ENCODE measurements at places on chromosomes 2 and 18.

DNA sequence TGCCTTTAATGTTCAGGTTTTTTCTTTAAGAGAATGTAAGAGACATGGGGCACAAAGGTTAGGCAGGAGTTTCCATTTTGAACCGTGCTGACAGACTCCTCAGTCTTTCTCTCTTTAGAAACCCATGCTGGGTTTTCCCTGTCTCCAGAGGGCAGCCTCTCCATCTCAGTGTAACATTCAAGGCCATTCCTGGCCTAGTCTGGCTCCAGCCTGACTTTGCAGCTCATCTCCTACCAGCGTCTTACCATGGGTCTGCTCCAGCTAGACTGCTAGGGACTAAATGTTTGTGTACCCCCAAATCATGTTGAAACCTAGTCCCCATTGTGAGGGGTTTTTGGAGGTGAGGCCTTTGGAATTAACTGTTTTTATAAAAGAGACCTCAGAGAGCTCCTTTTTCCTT is 9.8 kb upstream of the CLIP4 start:
- DNase-seq, result no peak

- peak; percentile 45 for DNase-seq
These were observed 251.5 kb upstream of the NXPH2 start for GRCh38 chr2:139031722-139032121.

- DNase-seq, result no peak
These were observed 34.8 kb upstream of the RFX8 start for GRCh38 chr2:101509499-101510284.

GRCh38 chr2:224022486-224022885 is 16.6 kb downstream of the SERPINE2 start:
- DNase-seq, result no peak

- DNase-seq, result no peak
These were observed 22.8 kb upstream of the PPP4R1 start for GRCh38 chr18:9637036-9637767.

DNA sequence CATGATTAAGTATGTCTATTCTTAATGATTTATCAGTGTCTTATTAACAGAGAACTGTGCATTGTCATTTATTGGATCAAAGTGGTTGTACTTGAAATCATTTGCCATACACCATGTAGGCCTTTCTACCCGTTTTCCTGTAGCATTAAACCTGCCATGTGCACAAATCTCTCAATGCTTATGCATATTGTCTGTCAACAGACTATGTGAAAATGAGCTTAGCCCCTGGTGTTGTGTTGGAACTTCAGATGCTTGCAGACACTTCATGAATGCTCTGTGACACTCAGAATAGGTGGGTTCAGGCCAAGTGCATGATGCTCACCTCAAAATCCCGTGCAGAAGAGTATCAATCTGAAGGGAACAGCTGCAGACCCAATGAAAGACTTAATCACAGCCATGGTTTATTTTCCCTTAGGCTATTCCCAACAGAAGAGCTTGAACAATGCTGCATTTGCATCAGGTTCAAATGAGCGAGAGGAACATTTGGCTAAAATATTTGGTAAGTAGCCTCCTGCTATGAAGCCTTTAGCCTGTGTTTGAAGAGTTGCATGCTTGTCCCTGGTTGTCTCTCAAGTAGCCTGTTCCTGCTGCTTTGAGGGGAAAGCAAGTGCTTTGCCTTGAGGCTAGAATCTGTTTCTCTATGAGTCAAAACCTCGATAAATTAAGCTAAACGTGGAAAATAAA is 6.1 kb downstream of the C2orf92 start:
- no peak for DNase-seq

DNA sequence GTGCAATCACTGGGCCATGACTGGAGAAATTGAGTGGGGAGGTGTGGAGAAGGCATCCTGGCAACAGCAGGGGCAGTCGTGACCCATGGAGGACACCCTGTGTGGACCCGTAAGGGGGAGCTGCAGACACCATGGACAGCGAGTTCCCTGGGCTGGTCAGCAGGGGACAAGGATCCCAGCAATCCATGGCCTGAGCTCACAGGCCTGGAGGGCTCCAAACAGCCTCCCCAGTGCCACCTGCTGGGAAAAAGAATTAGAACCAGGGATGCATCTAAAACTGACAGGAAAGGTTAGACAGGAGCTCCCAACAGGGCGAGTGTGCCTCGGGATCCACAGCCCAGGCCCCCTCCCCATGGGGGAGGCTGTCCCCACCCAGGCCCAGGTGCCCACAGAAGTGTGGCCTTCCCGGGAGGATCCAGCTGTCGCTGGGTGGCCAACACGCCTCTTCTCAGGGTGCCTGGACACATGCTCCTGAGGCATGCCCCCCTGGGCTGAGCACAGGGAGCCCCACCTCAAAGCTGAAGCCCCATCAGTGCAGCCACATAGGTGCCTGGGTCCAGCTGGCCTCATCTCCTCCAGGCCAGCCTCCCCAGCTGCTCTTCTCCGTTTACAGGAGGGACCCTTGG is 20.5 kb upstream of the KIF1A start:
- no peak for DNase-seq

- DNase-seq, result no peak
These were observed 184.6 kb downstream of the ST6GAL2 start for GRCh38 chr2:106701203-106702022.

DNA sequence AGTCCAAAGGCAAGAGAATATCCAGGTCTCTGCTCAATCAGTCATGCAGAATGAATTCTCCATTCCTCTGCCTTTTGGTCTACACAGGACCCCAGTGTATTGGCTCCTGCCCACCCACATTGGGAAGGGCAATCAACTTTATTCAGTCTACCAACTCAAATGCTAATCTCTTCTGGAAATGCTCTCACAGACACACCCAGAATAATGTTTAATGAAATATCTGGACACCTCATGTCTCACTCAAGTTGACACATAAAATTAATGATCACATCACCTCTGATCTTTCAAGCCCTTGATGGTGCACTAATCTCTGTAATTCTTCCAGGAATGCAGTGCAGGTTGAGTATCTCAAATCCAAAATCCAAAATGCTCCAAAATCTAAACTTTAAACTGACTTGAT is 315.6 kb downstream of the HRH4 start:
- DNase-seq, result no peak

DNA sequence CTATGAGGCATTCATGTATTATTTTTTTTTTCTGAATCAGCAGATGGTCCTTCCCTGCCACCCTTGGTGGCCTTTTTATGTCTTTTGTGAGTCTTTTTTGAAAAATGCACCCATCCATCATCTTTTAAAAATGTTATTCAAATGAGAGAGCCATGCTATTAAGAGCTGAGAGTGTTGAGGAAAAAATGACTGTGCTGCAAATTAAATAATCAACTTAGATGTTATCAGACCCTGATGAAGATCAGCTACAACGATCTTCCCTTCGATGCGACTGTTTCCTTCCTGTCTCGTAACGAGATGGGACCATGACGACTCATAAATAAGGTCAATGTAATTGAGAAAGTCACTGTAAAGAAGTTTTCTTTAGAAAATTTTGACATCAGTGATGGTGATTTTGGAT is 44.4 kb downstream of the TRIB2 start:
- no peak for DNase-seq

GRCh38 chr2:168183308-168183997 is 63.9 kb downstream of the STK39 start:
- no peak for DNase-seq

DNA sequence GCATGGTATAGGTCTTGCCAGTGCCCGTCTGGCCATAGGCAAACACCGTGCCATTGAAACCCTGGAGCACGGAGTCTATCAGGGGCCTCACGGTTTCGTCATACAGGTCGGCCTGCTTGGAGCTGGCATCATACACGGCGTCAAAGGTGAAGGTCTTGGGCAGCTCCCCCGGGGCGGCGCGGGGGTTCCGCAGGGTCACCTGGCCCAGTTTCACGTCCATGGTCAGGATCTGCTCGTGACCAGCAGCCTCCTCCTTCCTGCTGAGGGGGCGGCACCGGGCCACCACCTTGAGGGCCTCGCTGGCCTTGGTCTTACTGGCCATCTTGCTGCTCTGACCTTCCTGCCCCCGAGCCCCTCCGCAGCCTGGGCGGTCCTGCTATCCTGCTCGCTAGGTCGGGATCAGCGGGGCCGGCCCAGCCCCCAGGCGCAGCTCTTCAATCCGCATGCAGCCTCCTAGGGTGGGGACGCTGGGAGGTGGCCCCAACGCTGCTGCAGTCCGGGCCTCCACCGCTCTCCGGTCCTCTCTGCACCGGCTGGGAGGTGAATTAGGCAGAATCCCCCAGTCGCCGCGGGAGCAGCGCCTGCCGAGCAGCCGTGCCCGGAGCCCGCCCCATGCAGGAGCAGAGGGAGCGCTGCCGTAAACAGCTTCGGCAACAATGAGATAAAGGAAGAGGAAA is 563 bp downstream of the KIF3C start:
- no peak for DNase-seq

DNA sequence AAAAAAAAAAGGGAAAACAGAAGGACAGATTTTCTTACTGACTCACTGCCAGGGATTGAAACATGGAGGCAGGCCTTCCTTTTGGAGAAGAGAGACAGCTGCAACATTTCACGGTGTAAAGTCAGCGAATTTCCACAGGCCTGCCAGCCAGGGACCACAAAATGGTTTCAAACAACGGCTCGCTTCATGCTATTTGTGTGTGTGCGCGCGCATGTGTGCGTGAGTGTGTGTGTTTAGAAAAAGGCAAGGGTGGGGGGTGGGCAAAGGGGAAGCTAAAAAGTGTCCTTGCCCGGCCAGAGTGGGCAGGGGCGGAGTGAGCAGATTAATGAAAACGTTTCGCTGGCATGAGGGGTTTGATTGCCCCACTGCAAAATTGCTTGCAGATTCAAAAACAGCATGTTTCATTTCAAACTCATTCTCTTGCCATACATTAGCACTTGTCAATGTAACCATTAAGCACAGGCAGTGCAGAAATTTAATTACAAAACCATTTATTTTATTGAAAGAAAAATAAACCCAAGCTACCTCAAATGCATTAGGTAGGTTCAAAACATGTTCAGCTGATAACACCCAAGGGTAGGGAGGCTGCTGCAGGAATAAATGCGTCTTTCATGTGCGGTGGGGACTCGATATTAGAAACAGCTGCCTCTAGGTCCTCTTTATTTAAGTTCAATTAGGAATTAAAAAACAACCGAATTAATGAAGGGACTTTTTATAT is 182.1 kb upstream of the SIX2 start:
- DNase-seq, result no peak

DNA sequence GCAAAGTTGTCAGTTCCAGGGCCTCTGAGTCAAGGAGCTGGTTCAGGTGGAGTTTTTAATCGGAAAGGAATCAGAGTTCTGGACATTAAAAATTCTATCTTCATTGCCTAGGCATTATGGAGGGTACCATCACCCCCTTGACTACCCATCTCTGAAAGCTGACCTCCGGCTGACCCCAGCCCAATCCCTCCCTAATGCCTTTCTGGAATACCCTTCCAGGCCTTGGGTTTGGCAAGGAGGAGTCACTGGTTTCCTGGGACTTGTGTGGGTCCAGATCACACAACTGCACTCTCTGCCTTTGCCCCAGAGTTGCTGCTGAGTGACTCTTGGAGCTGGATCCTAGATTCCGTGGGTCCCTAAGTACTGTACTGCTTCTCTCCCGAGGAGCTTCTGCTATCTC is 1.0 kb upstream of the OSR1 start:
- DNase-seq, result no peak

- DNase-seq, result no peak
These were observed 176.1 kb upstream of the DLGAP1 start for GRCh38 chr18:4631239-4631638.

DNA sequence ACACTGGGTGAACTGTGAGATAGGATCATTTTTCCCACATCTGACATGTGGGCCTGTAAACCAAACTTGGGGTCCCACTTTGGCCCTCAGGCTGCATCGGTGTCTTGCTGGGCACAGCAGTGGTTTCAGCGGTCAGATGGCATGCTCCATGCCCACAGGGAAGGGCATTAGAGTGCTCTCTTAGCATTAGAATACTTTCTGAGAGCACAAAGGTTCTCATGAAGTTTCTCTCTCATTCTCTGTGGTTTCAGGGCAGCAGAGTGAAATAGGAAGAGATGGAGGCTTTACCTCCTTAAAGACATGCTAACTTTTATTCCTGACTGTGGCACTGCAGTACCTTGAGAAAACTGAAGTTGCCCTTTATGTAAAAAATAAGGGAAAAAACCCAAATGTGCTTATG is 36.6 kb upstream of the GATA6 start:
- DNase-seq, result no peak

- DNase-seq, result no peak
These were observed 218.4 kb upstream of the DTNA start for GRCh38 chr18:34491719-34492118.

- no peak for DNase-seq
These were observed 470.4 kb upstream of the ACVR2A start for GRCh38 chr2:147374423-147374811.

- DNase-seq, result no peak
These were observed 8.7 kb upstream of the GPR155 start for GRCh38 chr2:174495365-174496012.

DNA sequence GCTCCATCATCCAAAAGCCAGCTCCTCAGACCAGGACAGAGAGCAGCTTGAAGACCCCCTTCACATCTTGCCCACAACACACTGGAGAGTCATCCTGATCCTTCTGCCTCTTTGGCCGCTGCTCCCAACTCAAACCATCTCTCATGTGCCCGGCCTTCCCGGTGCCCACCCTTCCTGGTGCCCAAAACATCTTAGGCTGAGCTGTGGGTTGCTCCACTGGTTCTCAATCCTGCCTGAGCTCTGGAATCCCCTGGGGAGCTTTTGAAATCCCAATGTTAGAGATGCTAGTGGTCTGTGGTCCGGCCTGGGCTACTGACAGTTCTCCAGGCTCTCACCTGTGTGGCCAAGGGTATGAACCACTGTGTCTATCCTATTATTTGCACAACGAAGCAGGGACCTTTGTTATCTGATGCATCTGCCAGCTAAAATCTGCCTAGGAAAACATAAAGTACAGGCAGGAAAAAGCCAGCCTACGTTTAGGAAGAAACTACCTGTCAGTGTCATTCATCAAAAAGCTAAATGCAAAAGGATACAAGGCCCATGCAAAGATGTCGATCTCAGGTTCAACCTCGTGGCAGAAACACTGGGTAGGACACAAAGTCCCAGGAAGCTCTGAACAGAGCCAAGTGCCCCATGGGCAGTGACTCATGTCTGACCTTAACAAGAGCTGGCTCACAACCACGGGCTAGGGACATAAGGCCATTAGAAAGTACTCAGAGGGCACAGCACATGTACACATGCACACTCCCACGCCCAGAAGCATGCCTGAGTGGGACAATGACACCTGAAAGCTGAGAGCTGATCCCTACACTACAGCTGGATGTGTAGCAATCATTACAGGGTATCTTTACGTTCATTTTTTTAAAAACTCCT is 30.8 kb downstream of the TBC1D8 start:
- no peak for DNase-seq
